Cortex of kidney (tissue), 1 donor: ENCODE measurements at places on chromosomes 12 and 14.

GRCh38 chr14:33460164-33460563, 490.7 kb downstream of the EGLN3 start:
- DNase-seq, result no peak

DNA sequence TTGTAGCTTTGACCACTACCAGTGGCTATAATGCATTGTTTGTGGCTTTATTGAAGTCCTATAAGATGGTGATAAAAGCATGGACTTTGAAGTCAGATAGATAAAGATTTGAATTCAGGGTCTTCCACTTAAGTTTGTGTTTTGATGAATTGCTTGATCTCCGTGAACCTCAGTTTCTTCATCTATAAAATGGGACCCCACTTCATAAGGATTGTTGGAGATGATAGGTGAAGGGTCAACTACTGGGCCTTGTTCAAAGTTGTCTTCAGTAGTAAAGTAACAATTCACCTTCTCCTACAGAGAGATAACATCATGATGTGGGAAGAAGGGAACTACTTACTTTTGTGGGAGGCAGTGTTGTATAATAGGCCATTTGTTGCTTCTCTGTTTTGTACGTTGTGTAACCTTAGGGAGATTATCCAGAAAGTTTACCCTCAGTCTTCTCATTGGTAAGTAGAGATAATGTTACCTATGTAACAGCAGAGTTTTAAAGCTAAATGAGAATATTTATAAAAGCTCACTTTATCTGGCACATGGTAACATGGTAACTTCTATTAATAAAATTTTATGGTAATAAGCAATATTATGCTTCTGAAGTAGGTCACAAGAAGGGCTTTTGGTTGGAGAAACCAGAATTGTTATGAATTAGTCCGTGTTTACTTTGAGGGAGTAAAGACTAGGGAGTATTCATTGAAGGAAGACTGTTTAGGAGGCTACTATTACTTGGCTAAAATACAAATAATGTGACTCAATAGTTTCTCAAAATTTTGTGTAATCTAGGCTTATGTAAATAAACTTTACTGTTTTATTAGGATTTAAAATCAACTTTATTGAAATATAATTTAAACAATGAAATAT, 15.1 kb downstream of the ADIPOR2 start:
- no peak for DNase-seq

GRCh38 chr12:110104188-110105094, 19.7 kb upstream of the IFT81 start:
- no peak for DNase-seq

- no peak for DNase-seq
Observed at GRCh38 chr12:49982246-49983087, 9.7 kb downstream of the AQP6 start.

DNA sequence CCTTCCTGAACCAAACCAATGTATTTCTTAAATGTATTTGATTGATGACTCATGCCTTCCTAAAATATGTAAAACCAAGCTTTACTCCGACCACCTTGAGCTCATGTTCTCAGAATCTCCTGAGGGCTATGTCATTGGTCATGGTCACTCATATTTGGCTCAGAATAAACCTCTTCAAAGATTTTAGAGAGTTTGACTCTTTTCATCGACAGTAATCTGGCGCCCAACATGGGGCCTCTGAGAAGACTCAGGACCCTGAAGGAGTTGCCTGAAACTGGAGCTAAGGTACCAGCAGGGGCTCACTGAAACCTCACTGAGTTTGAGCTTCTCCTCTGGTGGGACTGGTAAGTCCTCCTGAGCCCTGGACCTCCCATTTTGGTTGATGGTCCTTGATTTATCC, 17.2 kb upstream of the PSMC1 start:
- no peak for DNase-seq

DNA sequence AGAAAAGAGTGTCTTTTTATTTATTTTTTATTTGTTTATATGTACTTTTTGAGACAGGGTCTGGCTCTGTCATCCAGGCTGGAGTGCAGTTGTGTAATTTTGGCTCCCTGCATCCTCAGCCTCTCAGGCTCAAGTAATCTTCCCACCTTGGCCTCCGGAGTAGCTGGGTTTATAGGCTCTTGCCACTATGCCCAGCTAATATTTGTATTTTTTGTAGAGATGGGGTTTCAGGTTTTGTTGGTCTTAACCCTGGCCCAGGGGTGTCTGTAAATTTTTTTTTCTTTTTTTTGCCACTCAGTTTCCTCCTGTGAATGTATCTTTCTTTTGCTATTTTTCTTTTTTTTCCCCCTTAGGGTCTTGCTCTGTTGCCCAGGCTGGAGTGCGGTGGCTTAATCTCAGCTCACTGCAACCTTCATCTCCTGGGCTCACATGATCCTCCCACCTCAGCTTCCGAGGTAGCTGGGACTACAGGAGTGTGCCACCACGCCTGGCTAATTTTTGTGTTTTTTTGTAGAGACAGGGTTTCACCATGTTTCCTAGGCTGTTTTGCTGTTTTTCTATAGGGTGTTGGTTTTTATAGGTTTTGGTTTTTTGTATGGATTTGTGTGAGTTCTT, 11.0 kb downstream of the RCOR1 start:
- DNase-seq, result no peak

- no peak for DNase-seq
Observed at GRCh38 chr14:71245659-71246361, 338.6 kb downstream of the PCNX1 start.

- DNase-seq, result no peak
Observed at GRCh38 chr12:39378341-39378740, 64.6 kb downstream of the KIF21A start.
